ENCODE measurements at places on chromosomes 12 and 14.
A peak's percentile ranks its signal among the peaks of the same experiment; 100 is the strongest.

DNA sequence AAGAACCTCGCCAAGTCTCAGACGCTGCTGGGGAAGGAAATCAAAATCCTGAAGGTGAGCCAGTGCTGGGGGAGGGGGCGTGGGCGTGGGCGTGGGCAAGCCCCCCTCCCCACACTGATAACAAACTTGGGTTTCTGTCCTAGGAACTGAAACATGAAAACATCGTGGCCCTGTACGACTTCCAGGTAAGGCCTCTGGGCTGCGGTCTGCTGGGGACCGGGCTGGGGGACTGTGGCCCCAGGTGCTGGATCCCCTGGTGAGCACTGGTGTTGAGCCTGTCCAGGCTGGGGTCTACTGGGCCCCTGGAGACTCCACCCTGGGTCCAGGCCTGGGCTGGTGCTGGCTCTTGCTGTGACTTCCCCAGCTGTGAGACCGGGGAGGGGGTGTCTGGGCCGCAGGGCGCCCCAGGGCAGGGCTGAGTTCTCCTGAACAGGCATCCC lies 1.2 kb downstream of the ULK1 start:
- DNase-seq, result peak; percentile 49

GRCh38 chr12:87848248-87848868 lies 180.8 kb downstream of the C12orf50 start:
- peak; percentile 85 for DNase-seq

DNA sequence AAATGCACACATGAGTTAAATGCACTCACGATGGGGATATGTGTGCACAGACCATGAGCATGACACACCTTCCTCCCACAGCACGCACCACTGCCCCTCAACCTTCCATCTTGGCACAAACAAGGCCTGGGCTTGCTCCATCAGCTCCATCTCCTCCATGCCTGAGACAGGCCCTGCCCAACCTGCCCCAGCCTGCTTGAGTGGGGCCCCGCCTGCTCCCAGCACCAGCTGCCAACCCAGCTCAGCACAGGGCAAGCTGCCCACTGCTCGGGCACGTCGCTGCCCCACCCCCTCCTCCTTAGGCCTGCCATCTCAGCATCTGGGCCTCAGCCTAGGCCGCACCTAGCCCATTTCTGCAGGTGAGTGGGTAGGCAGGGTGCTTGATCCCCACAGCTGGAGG lies 27.6 kb upstream of the KRT78 start:
- no peak for DNase-seq

GRCh38 chr12:54337280-54337842 lies 12.4 kb downstream of the COPZ1 start:
- DNase-seq, result peak; percentile 95

DNA sequence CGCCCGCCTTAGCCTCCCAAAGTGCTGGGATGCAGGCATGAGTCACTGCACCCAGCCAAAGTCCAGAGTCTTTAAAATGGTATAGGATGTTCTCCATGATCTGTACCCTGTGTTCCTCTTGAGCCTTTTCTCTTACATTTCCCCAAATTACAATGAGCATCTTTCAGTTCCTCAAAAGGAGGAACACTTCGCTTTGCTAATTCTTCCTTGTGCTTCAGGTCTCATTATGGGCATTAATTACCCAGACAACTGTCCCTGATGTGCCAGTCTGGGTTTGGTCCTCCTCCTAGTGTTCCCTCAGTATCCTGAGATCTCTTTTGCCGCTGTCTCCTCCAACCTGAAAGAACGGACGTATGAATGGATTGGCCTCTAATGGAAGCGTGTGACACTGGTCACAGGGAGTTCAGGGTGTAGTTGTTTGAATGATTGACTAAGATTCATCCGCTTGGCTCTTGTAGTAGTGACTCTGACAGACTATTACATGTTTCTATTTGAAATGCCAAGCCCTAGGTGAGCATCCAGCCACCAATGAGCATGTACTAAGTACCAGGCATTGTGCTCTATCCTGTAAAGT lies 8.2 kb downstream of the PRKCH start:
- DNase-seq, result no peak

DNA sequence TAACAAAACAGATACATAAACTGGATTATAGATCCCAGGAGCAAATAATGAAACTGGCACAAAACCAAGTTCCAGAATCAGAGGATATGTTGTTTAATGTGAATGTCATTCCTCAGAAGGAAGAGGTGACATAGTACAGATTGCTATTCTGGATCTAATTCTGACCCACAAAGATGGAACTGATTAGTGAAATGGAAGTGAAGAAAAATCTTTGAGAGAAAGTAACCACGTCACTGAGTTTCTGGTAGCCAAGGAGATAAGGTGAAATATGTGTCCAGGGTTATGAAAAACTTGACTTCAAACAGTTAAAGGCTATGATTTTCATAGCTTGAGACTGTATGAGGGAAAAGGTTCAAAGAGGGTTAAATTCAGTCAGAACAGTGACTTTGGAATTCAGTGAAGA lies 8.3 kb downstream of the OR10AD1 start:
- DNase-seq, result no peak

Measured in OCI-M1 (cell line).